Skin of body (tissue), 3 donors: ENCODE measurements at places on chromosomes 6 and 20. TPM values are rescaled to one million over a fixed set of nuclear protein-coding genes. Genes with fewer than 3 reads are reported as not detected.

GRCh38 chr6:37691904-37692806, 5.5 kb downstream of the MDGA1 start:
- peak; percentile 33 for DNase-seq

GRCh38 chr6:19463250-19463649, 373.9 kb upstream of the ID4 start:
- DNase-seq, result no peak

The OXT gene
- not detected for total RNA-seq

The CEBPB gene
- total RNA-seq, result 39.7 TPM

DNA sequence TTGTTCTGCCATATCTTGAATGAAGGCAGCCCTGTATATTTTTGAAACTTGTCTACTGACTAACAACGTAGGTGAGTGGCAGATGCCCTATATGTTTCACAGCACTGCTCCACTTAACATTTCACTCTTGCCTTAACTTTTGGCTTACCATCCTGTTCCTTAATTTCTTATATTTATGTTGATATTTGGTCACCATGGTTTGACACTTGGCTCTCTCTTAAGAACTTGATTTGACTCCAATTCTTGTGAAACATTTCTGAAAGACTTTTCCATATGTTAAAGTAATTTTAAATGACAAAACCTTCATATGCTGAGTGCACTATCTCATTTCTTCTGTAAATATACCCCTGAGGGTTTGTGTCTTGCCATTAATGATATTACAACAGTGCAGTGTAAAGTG, 434.3 kb upstream of the IMPG1 start:
- peak; percentile 28 for DNase-seq

The LGSN gene
- total RNA-seq, result not detected

The SRSF12 gene
- 3.8 TPM for total RNA-seq

- no peak for DNase-seq
Measured at GRCh38 chr6:48736501-48737206, 625.7 kb upstream of the PTCHD4 start.

DNA sequence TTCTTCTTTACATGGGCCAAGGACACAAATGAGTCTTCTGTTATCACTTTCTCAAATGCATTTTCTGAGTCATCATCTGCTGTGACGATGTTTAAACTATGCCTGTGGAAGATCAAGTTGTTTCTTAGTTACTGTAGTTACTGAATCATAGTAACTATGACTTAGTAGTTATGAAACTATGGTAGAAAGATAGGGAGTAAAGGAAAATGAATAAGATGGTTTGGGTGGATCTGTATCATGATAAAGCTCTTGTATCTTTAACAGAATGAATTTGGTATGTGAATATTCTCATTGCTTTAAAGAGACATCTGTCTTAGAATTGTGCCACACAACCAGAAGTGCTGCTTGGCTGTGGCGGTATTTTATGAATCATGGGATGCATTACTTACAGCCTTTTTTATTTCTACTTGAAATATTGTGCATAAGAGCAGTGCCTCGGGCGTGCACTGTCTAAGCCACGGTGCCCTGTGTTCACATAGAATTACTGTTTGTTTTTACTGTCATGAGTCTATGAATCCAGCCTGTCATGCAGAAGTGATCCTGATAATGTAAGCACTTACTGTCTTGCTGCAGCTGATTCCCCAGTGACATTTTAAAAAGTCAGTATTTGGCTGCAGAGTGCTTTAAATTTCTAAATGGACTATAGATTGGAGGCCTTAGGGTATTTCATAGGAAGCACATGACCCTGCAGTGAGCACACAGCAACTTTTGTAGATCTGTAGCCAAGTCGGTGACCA, 215.2 kb downstream of the TMEM242 start:
- peak; percentile 53 for DNase-seq

DNA sequence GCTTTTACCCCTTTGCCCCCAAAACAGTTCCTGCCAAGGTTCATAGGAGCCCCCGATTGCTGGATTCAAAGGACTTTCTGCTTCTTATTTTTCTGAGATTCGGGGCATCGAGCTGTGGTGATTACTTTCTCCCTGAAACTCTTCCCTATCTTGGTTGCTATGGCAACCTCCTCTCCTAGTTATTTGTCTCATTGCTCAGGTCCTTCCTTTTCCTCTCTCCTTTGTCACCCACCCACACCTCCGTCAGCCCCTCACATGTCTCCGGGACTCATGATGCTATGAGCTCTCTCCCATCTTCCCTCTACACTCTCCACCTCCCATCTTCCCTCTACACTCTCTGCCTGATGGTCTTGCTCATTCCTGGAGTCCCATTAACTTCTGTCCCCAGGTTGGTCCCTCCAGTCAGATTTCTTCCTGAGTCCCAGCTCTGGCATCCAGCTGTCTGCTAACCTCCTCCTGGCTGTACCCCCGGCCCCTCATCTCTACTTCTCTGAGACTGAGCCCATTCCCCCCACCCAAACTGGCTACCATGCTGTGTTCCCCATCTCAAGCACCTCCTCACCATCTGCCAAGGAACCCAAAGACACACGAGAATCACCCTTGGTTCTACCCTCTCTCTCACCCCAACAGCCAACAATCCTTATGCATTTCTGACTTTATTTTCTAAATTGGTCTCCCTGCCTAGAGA, 30.2 kb upstream of the NNAT start:
- DNase-seq, result no peak
